ENCODE measurements at places on chromosomes 16 and 17. TPM values are rescaled to one million over a fixed set of nuclear protein-coding genes. Genes with fewer than 3 reads are reported as not detected.

Gene CPPED1
- 30.3 TPM for total RNA-seq

Gene TPSG1
- not detected for total RNA-seq

Gene TUFM
- 216 TPM for total RNA-seq

Gene ASPA
- total RNA-seq = not detected

Gene PPP1R27
- not detected for total RNA-seq

Gene RNF157
- total RNA-seq = 0.44 TPM

Gene EPX
- total RNA-seq = not detected

Gene SRP68
- 33.5 TPM for total RNA-seq

Gene DPH1
- total RNA-seq = 28.3 TPM

Gene SLC52A1
- 0.69 TPM for total RNA-seq

Gene USP31
- total RNA-seq = 10.6 TPM

Gene CD7
- not detected for total RNA-seq

Gene IRF8
- total RNA-seq = 0.54 TPM

Gene HES7
- total RNA-seq = 6.6 TPM

Gene STAT5A
- total RNA-seq = 16.0 TPM

Gene KRT20
- not detected for total RNA-seq

Gene ZNF747
- 5.1 TPM for total RNA-seq

Gene CACNG1
- total RNA-seq = not detected

Gene LITAFD
- not detected for total RNA-seq

Gene PLK1
- 80.4 TPM for total RNA-seq

Gene HASPIN
- total RNA-seq = 9.4 TPM

Gene DPEP3
- not detected for total RNA-seq

Gene PRR15L
- total RNA-seq = not detected

Gene FBXW10B
- 0.15 TPM for total RNA-seq

Gene PPL
- total RNA-seq = 0.64 TPM

Gene STAC2
- total RNA-seq = not detected

Gene PDIA2
- not detected for total RNA-seq

Gene GAS2L2
- total RNA-seq = not detected

Gene KRT222
- total RNA-seq = not detected

Gene PRR35
- total RNA-seq = not detected

Gene MYH13
- total RNA-seq = not detected

Gene HS3ST3A1
- 0.07 TPM for total RNA-seq

Gene HIGD1B
- not detected for total RNA-seq

Gene GAS7
- total RNA-seq = 0.89 TPM

Gene PRSS27
- total RNA-seq = under 0.01 TPM

Gene WNK4
- 3.7 TPM for total RNA-seq

Gene SOX8
- 0.10 TPM for total RNA-seq

Gene TRAPPC1
- 62.7 TPM for total RNA-seq
